ENCODE measurements at places on chromosomes 13 and 19.

GRCh38 chr13:26022538-26023292 lies 29.1 kb downstream of the SHISA2 start:
- no peak for DNase-seq

- DNase-seq = no peak
These were observed 533.7 kb downstream of the LIG4 start for GRCh38 chr13:107681600-107681999.

DNA sequence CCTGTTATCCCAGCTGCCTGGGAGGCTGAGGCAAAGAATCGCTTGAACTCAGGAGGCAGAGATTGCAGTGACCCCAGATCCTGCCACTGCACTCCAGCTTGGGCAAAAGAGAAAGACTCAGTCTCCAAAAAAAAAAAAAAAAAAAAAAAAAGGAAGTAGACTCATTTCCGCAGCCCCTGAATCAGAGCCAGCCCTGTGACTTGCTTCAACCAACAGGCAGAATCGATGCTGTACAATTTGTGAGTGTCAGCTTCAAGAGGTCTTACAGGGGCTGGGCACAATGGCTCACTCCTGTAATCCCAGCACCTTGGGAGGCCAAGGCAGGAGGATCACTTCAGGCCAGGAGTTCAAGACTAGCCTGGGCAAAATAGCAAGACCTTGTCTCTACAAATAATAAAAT lies 12.8 kb downstream of the ANKRD27 start:
- no peak for DNase-seq

GRCh38 chr13:97810152-97810551 lies 143.3 kb upstream of the IPO5 start:
- no peak for DNase-seq

- DNase-seq = no peak
These were observed 624.8 kb downstream of the LIG4 start for GRCh38 chr13:107590556-107590955.

DNA sequence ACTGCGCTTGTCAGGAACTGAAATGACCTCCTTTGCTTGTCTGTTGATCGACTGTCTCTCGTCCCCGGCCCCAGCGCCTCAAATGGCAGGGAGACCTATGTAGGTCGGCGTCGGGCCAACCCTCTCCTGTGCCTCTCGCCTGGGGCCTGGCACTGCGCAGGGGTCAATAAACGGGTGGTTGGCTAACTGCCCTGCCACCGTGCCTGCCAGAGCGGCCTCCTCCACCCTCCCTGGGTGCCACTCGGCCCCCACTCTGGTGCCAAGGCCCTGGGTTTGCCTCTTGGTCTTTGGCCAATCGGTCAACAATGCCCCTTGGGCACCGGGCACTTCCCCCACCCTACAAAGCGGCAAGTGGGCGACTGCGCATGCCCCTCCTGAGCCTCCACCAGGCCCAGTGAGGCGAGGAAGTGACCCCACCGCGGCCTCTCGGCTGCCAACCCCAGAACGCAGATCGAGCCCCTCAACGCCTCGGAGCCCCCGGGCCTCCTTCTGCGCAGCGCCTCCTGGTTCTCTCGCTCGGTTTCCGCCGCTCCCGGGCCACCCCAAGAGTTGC lies 1.1 kb downstream of the KEAP1 start:
- DNase-seq = no peak

DNA sequence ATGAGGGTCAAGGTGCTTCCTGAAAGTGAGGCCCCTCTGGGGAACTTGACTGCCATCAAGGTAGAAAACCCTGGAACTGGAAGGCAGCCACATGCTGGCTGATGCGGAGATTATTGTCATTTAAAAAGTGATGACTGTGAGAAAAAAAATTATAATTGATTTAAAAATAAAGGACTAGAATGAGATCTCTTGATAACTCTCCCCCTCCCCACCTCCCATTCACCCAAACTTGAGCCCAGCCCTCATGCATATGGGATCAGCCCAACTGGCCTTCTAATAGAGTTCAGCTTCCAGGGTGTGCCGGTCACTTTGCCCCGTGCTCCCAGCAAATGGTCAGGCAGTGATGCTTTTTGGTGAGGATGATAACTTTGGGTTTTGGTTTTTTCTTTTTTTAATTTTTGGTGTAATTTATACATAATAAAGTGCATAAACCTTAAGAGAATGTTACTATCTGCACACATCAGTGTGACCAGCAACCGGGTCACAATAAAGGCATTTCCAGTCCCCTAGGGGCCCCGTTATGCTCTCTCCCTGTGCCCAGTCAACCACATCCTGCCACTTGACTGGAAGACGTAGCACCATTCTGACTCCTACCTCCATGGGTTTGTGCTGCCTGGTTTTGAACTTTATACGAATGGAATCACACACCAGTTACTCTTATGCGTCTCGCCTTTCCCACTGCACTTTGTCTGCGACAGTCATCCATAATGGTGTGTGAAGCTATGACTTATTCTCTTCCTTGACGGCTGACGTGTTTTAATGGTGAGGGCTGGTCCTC lies 187.9 kb downstream of the USP12 start:
- DNase-seq = no peak

GRCh38 chr13:76879203-76879882 lies 6.9 kb downstream of the KCTD12 start:
- no peak for DNase-seq

GRCh38 chr19:49534632-49535385 lies 7.0 kb downstream of the RCN3 start:
- DNase-seq = no peak

DNA sequence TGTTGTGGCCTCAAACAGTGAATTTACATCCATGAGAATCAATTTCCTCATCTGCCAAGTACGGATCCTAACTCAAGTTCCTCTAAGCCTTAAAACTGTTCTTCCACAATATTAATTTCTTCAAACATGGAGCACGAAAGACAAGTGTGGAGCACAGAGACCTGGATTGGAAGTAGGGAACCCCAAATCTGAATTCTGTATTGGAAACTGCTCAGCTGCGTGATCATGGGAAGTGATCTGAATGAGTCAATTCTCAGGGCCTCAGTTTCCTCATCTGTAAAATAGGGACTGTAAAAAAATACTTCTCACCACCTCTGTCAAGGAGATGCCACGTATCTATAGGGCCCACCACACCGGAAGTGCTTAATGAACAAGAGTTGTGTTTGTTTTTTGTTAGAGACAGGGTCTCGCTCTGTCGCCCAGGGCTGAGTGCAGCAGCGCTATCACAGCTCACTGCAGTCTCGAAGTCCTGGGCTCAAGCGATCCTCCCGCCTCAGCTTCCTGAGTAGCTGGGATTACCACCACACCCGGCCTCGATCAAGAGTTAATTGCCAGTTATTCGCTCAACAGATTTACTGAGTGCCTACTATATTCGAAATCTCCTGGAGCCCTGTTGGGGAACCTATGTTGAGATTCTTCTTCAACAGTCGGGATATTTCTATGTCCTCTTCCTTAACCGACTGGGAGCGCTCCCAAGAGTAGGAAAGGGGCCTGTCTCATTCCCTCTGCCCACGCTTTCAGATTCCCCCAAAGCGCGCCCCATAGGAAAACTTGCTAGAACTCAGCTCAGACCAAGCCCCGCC lies 1.6 kb downstream of the SERTAD3 start:
- no peak for DNase-seq

GRCh38 chr13:29452773-29453616 lies 142.5 kb downstream of the SLC7A1 start:
- DNase-seq = no peak

GRCh38 chr13:73657821-73658540 lies 476.2 kb downstream of the KLF12 start:
- no peak for DNase-seq

- peak; percentile 24 for DNase-seq
These were observed 958 bp downstream of the CA11 start for GRCh38 chr19:48644839-48645619.

DNA sequence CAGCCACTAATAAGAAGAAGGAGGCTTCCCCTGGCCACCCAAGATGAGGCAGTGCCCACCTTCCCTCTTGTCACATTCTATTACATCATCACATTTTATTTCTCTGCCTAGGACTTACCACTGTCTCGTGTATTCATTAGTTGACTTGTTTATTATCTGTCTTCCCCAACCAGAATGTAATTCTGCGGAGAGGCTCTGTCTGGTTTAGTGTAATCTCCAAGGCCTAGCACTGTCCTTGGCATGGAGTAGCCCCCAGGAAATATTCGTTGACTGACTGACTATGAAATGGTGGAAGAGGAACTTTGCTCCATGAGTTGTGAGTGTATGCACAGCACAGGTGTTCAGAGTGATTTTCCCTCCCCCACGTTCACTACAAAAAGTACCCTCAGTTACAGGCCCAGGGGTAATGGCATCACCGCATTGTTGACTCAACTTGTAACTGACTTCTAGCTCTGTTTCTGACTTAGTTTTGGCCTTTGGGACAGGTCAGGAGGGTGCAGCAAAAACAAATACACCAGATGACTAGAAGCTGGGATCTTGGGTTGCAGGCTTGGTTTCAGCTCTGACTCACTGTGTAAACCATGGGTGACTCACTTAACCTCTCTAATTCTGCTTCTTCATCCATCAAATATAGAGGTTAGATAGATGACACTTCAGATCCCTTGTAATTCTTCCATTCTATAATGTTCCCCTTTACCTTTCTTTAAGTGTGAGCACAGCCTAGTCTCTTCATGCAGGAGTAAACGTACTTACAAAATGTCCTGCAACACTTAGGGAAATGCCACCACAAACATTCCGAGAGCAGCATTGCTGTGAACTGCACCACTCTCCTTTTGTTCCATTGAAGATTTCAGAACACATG lies 229.7 kb downstream of the KCNRG start:
- DNase-seq = peak; percentile 69

- DNase-seq = no peak
These were observed 605 bp upstream of the TEX30 start for GRCh38 chr13:102774214-102774568.

DNA sequence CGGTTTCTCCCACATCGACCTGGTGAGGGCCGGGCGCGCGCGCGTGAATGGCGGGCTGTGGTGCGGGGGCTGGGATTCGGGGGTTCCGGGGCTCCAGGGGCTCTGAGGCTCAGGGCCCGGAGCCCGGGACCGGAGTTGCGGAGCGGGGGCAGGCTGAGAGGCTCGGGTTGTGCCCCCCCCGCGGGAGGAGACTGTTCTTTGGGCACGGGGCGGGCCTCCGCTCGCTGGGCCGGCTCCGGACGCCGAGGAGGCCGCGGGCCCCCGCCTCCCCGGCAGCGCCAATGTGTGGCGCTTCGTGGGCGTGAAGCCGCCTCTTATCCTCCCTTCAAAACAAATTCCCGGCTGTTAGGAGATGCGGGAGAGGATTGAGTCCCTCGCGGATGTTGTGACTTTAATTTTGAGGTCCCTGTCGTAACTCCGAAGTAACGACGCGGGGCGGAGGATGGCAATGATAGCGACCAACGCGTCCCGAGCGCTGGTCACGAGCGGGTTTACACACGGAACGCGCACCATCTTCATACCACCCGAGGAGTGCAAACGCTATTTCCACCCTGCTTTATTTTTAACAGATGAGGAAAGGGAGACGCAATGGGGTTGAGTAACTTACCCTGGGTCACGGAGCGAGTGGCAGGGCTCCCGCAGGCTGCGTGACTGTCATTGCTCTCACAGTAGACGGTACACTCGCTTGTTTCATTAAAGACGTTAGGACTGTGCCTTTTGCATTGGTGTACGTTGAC lies 536 bp downstream of the UBA2 start:
- DNase-seq = no peak

DNA sequence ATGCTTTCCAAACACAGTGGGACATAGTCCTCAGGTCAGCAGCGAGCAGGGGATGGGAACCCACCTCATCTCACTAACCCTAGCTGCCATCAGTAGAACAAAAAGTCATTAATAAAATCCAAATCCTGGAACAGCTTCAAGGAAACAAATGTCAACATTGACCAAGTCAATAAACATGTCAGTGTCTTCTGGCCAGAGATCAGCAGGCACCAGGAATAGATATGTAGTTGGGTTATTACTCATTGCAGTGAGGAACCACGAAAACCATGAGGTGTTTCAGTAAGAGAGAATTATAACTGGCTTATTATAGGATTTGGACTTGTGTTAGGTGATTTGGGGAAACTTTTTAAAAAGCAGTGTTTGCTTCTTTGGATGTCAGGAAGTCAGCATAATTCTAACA lies 17.1 kb upstream of the CD33 start:
- no peak for DNase-seq

DNA sequence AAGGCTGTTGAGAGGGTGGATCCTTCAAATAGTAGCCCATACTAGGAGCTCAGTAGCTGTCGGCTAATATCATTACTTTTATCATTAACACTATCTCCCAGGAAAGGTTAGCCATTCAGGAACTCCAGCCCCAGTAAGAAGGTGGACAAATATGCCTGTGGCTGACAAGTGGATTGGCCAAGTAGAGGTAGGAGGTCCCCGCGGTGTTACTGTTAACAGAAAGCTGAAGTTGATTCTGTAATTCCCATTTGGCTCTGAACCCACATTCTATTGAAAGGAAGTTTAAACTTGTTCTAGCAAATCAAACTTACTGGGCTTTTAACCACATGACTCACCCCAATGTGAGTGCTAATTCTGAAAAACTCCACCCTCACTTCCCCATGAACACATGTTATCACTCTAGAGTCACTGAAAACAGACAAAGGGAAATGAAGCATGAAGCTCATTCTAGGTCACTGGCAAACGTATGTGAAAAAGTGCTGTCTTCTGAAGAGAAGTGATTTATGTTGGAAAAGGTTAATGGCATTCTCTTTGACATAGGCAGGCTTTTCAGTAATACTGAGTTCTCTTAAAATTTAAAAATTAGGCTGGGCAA lies 273.5 kb downstream of the FGF14 start:
- DNase-seq = no peak

- DNase-seq = no peak
These were observed 220.2 kb upstream of the NBEA start for GRCh38 chr13:34721631-34722595.

DNA sequence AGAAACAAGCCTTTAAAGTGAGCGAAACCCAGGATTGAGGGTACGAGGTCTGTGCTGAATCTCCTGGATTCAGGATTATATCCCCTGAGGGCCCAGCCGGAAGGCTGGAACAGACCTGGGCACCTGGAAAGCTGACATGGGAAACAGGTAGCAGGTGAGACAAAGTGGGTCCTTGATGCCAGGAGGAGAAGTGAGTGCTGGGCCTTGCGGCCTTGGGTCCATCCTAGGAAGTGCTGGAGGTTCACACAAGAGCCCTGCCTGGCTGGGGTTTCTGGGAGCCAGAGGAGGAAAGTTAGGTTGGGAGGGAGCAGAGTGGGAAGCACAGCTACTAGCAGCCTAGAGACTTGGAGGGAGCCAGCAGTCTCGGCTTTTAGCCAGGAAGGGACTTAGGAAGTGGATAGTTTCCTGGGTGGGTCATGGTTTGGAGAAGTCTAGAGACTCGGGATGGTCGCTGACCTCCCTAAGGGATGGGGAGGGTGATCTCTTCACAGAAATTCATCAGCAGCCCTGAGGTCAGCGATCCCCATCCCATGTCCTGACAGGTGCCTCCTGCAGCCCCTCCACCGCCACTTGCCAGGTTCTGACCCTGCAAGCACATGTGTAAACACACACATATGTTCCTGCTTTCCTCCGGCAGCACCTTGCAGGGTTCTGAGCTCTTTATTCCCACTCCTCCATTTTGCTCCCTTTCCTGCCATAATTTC lies 29.4 kb upstream of the ZNF492 start:
- DNase-seq = no peak

- DNase-seq = no peak
These were observed 3.8 kb downstream of the ZNF749 start for GRCh38 chr19:57438925-57439324.
